T-cell (primary cell): ENCODE measurements at places on chromosomes 16 and 17. TPM values are rescaled to one million over a fixed set of nuclear protein-coding genes. Genes with fewer than 3 reads are reported as not detected.

MEIOB gene
- total RNA-seq = not detected

DNA sequence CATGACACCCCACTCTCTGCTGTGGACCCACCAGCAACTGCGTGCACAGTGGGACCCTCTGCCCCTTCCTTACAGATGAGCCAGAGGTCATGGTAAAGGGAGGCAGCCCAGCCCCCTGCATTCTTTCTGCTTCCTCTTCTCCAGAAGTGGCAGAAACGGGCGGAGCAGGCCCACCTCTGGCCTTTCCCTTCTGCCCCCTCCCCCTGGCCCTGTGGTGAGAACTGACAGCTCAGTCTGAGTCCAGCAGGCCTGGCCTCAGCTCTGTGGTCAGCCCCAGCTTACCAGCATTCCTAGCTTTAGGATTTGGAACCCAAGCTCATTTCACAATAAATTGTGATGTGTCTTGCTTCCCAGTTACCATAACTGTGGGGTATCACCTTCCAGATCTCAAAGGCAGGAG, 4.8 kb upstream of the ANKRD11 start:
- no peak for DNase-seq

PCGF2 gene
- total RNA-seq = 0.53 TPM

DNA sequence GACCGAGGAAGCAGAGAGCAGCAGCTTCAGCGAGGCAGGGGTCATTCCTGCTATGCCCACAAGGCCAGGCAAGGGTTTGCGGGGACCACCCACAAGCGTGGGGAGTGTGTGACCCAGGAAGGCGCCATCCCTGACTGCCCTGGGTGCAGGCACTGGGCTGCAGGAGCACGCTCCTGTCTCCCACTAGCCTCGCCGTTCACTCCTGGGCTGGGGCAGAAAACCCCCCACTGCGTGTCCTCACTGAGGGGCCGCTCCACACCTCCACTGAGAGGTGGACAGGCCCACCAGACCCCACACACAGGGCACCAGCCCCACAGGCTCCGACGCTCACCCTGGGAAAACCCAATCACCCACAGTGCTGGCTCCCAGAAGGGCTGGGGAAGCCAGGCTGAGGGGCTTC, 56.1 kb downstream of the KLHDC4 start:
- no peak for DNase-seq

DNA sequence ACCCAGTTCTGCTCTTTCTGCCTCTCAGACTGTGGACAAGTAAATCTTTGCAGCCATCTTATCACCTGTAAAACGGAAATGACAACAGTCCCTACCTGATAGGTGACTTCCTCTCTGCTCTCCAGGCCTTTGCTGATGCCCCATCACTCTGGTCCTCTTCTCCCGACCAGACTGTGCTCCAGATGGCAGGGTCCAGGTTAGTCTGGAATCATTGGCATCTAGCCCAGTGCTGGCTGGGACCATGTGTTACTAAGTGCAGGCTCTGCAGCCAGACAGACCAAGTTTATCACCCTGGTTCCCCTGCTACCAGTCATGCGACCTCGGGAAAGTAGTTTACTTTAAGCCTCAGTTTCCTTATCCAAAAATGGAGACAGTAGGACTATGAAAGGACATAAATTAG, 1.8 kb upstream of the NUBP1 start:
- no peak for DNase-seq

DOC2B gene
- 0.09 TPM for total RNA-seq

- no peak for DNase-seq
Observed at GRCh38 chr17:28392491-28392890, 13.5 kb downstream of the SLC46A1 start.

CMTM1 gene
- 12.9 TPM for total RNA-seq

- DNase-seq = no peak
Observed at GRCh38 chr16:58155839-58156238, 26.7 kb upstream of the CFAP20 start.

GRCh38 chr16:71966932-71967331, 33.3 kb downstream of the PKD1L3 start:
- DNase-seq = no peak

STH gene
- not detected for total RNA-seq

ITGB3 gene
- total RNA-seq = 0.26 TPM

- DNase-seq = no peak
Observed at GRCh38 chr16:58264961-58265479, 29.8 kb downstream of the PRSS54 start.

DNA sequence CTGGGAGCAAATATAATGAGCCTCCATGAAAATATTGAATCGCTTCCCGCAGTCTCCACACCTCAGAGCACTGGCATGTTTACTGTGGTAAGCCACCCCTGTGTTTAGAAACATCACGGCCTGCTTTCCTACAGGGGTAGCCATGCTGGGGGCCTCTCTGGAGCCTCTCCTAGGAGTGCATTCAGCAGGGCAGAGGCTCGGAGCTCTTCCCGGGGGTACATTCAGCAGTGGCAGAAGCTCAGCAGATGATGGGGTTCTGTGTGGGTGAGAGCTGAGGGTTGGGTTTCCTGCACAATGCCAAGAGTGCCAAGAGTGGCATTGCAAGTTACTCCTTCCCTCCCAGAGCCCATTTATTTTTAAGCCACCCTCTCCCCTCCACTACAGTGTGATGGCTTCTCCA, 386.6 kb downstream of the SEC14L1 start:
- DNase-seq = no peak

DNA sequence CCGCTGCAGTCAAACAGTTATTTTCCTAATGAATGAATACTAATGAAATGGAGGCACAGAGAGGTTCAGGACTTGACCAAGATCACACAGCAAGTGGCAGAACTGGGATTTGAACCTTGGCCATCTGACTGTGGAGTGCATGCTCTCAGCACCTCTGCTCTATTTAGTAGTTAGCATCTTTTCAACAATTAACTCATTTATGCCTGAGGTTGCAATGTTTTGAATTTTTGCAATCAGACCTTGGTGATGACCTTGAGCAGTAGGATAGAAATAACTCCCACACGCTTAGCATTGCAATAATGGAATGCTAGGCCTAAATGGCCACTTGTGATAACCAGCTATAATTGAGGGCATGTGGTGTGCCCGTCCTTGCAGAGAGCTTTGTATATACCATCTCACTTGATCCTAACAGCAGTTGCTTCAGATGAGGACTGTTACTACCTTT, 31.0 kb downstream of the NAGPA start:
- no peak for DNase-seq
